ENCODE measurements at places on chromosomes 6 and 20. TPM values are rescaled to one million over a fixed set of nuclear protein-coding genes. Genes with fewer than 3 reads are reported as not detected.

GRCh38 chr6:82145926-82146452 is 101.6 kb downstream of the IBTK start:
- DNase-seq = no peak
- H3K36me3 ChIP-seq = no peaks in the 10 kb centered on the region
- no peak overlapping the region for H3K4me3 ChIP-seq
- H3K4me1 ChIP-seq = no peaks in the 10 kb centered on the region

- H3K4me1 ChIP-seq = no peaks in the 10 kb centered on the region
- no peak overlapping the region for H3K4me3 ChIP-seq
Measured at GRCh38 chr6:151656392-151656791, 151.1 kb upstream of the ESR1 start.

GRCh38 chr6:159977255-159977903 is 8.5 kb downstream of the IGF2R start:
- H3K36me3 ChIP-seq = no peaks in the 10 kb centered on the region
- no peaks in the 10 kb centered on the region for H3K27me3 ChIP-seq
- no peak for DNase-seq
- H3K4me1 ChIP-seq = peaks cover 15% of the 10 kb centered on the region

DNA sequence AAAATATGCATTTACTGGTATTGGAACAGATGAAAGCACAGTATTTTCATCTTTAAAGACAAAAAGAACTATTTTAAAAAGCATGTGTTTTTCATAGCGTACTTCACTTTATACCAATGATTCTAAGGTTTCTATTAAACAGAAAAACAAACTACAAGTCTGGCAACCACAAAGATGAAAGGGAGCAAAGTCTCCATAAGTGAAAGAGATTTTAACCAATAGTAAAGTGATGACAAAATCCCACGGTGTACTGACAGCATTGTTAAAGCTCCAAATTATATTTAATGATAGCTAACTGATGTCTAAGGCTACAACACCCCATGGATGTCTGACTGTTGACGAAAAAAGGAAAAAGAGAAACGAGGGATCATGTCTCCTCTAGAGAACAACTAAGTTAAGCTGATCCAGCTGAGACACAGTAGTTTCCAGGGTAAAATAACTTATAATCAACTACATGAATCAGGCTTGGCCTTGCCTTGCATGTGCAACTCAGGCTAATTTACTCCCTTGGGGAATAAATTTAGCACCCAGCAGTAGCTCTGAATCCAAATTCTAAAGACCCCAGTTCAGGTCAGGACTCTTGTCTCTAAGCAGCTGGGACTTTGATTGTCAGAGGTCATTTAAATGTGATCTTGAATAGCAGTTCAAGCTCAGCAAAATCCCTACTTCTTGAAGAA is 56.0 kb upstream of the TAB2 start:
- H3K36me3 ChIP-seq = no peaks in the 10 kb centered on the region
- H3K4me3 ChIP-seq = no peak overlapping the region
- H3K27ac ChIP-seq = no peak overlapping the region
- DNase-seq = no peak
- H3K27me3 ChIP-seq = no peaks in the 10 kb centered on the region
- no peaks in the 10 kb centered on the region for H3K4me1 ChIP-seq

Gene NT5E
- total RNA-seq = 28.0 TPM

DNA sequence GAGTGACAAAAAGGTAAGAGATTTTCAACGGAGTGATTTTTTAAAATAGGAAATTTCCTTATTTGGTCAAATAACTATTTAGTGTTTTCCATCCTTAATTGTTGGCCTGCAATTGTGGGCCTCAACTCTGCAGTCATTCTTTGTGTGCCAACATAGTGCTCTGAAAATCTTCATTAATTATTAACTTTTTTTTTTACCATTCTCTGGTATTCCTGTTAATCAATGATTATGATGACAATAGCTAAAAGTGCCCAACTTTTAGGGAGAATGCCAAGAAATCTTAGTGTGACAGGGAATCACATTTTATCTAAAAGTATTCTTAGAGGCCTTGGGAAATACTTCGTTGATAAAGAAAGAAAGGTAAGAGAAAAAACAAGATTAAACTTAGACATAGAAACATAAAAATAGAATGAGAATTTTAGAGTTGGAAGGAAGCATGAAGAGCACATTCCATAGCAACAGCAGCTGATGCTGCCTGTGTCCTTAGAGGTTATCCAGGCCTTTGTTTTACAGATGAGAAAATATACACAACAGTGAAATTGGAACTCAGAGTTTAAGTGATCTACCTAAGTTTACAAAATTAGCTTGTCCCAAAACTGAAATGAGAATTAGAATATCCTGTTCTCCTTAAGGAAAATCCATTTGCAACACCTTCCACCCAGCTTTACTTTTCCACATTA is 1.2 kb downstream of the GPRC6A start:
- H3K4me1 ChIP-seq = no peaks in the 10 kb centered on the region
- H3K27ac ChIP-seq = no peak overlapping the region
- H3K27me3 ChIP-seq = no peaks in the 10 kb centered on the region
- DNase-seq = no peak
- H3K4me3 ChIP-seq = no peak overlapping the region

DNA sequence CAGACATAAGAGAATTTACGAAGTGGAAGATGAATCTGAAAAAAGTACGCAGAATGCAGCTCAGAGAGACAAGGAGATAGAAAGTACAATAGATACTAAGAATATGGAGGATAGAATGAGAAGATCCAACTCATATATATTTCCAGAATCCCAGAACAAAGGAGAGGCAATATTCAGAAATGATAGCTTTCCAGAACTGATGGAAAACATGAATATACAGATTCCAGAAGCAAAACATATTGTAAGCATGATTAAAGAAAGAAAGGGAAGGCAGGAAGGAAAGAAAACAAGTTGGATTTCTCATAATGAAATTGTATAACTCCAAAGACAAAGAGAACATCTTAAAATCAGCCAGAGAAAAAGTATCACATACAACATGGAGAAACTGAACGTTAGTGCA is 22.9 kb downstream of the GFRA4 start:
- no peak for DNase-seq
- H3K27me3 ChIP-seq = no peaks in the 10 kb centered on the region
- no peak overlapping the region for H3K27ac ChIP-seq
- H3K4me1 ChIP-seq = no peaks in the 10 kb centered on the region
- no peak overlapping the region for H3K4me3 ChIP-seq

Gene MOCS3
- total RNA-seq = 4.6 TPM

DNA sequence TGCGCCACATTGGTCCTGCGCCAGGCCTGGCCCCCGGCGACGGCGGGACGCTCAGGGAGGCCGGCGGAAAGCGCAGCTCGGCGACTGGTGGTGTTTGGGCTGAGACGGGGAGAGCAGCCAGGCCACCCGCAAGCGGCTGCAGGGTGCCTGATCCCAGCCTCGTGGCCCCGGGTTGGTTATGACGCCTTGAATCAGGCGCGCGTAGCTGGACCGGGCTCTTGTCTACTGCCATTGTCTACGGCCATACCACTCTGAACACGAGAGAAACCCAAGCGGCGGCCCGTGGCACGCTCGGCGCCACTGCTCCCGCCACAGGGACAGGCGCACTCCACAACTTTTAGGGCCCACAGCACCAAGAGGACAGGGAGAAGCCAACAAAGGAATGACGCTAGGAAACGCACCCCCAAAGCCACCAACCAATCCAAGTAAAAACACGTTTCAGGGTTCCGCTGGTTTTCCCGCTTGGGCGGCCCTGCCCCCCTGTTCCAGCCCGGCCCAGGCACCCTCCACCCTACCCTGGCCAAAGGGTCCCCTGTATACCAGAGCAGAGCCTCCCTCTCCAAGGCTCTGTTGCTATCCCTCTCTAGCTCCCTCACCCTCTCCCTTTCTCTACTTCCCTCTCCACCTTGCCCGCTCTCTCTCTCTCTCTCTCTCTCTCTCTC is 1849.3 kb upstream of the DEFB115 start:
- no peak overlapping the region for H3K27ac ChIP-seq
- no peak for DNase-seq
- H3K36me3 ChIP-seq = no peaks in the 10 kb centered on the region
- H3K27me3 ChIP-seq = no peaks in the 10 kb centered on the region
- no peak overlapping the region for H3K4me3 ChIP-seq
- H3K4me1 ChIP-seq = no peaks in the 10 kb centered on the region

GRCh38 chr20:13271098-13271497 is 50.0 kb downstream of the ISM1 start:
- no peak overlapping the region for H3K27ac ChIP-seq
- H3K4me3 ChIP-seq = no peak overlapping the region
- no peak for DNase-seq
- no peaks in the 10 kb centered on the region for H3K27me3 ChIP-seq

Measured in colonic mucosa (tissue), 4 donors.